ENCODE measurements at places on chromosomes 5 and 9.
A peak's percentile ranks its signal among the peaks of the same experiment; 100 is the strongest.

DNA sequence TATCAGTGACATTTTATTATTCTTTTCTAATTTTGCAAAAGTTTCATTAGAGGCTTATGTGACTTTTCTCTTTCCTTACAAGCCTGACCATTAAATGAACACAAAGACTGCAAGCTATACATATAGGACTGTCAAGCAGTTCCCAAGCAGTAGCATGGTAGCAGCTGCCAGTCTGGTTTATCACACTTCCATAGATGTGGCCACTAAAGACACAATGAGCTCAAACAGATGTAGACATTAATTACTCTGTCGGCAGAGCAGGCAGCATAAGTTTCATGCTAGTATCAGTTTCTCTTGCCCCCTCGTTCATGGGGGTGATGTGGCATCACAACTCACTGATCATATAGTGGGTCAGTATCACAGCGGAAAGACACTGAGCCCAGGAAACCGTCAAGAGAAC is 89.5 kb downstream of the CDH10 start:
- no peak for DNase-seq

- DNase-seq, result no peak
Measured at GRCh38 chr9:107068581-107068980, 205.6 kb downstream of the ZNF462 start.

DNA sequence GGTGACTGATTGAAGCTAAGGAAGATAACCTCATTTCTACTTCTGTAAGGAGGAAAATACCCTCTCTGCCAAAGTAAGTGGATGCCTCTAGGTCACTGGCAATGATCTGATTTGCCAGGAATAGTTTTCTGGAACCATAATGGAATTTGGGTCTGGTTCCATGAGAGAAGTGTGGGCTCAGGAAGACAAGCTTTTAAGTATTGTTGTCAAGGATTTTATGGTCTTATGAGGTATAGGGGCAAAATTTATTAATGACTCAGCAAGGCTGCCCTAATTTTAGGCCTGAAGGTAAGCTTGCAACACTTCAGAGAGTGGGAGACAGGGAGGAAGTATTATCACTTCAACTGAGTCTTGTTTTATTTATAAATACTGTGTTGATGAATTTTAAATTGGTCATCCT is 322.6 kb upstream of the ACTBL2 start:
- DNase-seq, result no peak

- DNase-seq, result no peak
Measured at GRCh38 chr5:42423285-42424165, at the start of gene GHR. GHR (plus strand) TSS chr5:42423439; CDS start chr5:42565875, 142,436 bp downstream.

DNA sequence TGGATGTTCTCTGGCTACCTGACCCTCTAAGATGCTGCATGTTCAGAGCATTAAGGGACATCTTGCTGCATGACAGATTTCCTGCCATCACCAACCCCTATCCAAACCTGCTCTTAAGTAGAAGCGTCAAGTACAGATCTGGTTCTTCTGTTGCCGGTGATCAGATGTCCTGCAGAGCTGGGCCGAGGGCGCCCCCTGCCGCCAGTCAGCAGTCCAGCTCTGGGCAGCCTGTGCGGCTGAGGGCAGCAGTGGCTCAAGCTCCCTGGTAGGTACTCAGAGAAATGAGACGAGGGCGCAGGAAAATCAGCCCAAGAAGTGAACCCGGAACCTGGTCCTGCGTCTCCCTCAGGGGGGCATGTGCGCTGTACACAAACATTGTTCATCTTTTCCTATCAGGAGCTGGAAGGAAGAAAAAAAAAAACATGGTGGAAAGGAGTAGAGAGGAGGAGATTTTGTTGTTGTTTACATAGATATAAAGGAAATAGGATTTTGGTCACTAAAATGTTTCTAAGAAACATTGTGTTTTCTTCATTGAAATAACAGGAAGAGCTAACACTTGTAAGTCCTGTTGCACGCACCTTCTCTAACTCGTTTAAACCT is 95.8 kb downstream of the CFAP90 start:
- DNase-seq, result no peak

DNA sequence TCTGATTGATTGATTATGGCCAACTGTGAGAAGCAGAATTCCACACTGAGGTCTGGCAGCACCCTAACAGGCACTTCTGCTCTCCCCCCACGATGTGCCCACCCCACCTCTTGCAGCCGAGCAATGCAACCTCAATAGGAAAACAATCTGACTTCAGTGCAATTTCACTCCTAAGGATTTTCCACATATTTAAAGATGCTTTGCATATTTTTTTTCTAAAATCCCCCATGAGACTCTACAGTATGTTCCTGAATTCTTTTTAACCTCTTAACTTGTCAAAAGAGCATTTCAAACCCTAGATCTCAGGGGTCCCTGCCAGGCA is 243.1 kb downstream of the AUH start:
- DNase-seq, result no peak

DNA sequence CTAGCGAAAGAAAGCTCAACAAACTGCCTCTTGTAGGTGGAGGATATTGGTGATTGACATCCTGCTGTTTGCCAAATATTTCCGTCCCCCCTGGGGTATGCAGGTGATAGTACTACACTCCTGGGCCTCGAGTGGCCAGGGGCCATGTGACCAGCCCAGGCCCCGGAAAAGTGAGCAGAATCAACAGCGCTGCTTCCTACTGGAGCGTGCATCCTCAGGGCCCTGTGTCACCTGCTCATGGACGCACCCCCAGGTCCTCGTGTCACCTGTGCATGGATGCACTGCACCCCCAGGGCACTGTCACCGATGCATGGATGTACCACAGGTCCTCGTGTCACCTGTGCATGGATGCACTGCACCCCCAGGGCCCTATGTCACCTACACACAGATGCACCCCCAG is 43.8 kb downstream of the ADAMTS16 start:
- no peak for DNase-seq

DNA sequence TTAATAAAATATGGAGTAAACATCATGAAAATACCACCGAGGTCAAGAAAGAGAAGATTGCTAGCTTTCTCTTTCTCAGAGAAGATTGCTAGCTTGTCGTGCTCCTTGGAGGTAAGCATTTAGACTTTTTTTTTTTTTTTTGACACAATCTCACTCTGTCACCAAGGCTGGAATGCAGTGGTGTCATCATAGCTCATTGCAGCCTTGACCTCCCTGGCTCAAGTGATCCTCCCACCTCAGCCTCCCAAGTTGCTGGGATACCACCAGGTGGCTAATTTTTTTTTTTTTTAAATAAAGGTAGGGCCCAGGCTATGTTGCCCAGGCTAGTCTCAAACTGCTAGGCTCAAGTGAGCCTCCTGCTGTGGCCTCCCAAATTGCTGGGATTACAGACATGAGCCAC is 26.3 kb upstream of the CPLANE1 start:
- no peak for DNase-seq

DNA sequence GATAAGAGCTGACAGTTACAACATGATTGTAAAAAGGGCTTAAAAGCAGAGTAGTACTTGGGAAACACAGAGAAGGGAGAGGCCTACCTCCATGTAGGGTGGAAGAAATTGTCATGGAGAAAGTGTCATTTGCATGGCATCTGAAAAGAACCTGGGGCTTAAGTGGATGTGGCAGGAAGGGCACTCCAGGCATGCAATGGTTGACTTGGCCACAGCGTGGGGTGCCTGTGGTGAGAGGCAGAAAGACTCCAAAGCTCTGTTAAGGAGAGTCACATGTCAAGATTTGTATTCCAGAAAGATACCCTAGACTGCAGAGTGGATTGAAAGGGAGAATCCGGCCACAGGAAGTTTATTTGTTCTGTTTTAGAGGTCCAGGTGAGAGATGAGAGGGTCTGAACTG is 2.4 kb downstream of the POLR3G start:
- DNase-seq, result no peak

DNA sequence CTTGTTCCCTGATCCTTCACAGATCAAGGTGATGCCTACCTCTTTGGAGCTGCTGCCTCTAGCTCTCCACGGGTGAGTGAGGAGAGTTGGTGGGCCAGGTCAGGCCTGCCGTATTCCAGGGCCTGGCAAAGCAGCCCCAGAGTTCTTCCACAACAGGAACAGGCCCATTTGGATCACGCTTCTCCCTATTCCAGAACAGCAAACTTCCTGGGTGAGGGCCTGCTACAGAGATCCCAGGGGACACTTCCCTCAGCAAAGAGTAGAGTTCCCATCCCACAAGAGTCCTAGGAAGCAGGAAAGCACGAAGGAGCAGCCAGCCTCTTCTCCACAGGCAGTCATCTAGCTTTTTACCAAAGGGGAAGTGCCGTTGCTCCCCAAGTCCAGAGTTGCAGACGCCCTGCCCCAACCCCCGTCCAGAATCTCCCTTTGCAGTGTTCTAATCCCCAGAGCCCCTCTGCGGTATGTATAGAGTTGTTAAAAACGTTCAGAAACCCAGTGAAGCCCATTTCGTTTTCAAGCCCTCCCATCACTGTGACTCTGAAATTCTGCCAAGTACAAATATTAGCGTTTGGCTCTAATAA is 9.3 kb upstream of the DNAJB5 start:
- DNase-seq, result no peak

DNA sequence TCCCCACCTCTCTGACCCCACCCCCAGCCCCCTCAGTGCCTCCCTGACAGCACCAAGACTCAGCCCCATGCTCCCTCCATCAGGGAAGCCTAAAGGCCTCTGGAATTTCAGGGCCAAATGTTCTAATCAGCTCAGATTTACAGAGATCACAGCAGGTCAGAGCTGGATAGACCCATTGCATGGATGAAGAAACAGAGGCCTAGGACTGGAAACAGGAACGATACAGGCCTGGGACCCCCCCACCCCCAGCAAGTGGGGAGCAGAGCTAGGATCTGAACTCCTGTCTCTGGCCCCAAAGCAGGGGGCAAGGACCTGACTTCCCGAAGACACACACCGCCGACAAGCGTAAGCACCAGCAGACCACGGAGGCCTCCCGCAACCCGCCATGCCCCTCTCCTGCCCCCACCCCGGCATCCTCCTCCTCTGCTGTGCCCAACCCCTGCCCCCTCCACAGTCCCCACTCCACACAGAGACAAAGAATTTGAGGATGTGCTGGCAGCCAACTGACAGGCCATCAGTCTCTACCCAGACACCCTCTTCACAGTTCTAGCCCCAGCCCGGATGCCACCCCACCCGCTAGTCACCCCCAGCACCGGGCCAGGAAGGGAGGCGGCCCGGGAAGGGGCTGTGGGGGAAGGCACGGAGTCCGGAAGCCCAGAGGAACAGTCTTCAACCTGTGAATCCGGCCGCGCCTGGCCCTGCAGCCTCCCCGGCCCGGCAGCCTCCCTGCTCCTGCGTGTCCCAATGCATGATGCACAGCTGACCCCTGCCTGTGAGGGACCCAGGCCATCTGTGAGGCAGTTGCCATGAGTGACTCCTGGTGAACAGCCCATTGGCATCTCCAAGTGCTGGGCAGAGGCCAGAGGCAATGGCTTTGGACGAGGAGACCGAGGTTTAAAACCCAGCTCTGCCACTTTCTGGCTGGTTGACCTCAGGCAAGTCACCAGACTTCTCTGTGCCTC is 31.3 kb downstream of the NDUFA8 start:
- DNase-seq, result no peak

GRCh38 chr5:137269274-137269673 is 229.9 kb downstream of the SPOCK1 start:
- DNase-seq, result no peak

DNA sequence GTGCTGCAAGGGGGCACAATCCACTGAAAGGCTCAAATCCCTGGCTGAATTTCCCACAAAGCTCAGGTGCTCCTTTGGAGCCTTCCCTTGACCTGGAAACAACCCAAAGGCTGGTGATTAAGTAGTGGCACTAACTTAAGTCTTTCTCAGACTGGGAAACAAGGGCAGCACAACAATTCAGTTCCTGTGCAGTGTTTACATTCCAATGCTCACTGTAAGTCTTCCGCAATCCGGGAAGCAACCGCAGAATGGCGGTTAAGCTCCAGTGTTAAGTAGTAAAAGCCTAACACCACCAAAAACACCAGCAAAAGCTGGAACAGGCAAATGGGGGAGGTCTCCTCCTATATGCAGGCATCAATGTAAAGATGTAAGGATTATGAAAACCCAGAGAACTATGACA is 117.2 kb downstream of the TRPM3 start:
- DNase-seq, result no peak

- DNase-seq, result peak; percentile 18
Measured at GRCh38 chr9:83596899-83597504, 25.9 kb upstream of the IDNK start.

- no peak for DNase-seq
Measured at GRCh38 chr5:112787896-112788295, 50.2 kb downstream of the APC start.

DNA sequence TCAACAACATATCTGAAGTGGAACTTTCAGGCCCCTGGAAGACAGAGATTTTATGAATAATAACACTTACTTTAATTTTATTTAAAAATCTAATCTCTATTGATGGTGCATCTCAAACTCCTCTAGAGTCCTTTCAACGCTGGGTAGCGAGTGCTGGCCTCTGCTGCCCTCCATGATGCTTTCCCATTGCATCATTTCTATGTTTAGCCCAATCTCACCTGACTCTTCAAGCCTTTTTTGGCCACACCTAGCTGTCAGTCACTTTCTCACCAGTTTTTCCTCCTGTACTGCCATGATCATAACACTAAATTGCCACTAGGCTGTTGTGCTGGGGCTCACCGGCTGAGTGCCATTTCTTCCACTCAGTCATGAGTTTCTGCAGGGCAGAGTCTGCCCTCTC is 396.1 kb upstream of the DAP start:
- no peak for DNase-seq

DNA sequence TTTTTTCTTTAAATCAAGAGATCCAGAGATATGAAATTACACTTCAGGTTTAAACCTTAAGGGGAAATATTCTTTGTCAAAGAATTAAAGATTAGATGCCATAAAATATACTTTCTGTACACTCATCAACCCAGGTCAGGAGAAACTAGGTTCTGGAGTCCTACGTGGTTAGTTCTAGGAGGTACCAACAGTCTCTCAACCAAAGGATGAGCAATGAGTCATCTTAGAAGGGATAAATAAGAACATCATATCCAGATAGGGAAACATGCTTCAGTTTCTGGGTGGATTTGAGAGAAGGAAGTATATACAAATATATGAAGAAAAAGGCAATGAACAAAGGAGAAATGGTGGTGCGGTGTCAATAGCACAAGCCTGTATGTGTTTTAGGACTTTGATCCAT is 98.2 kb downstream of the CSNK1G3 start:
- DNase-seq, result no peak

- no peak for DNase-seq
Measured at GRCh38 chr5:165139721-165140120, 1634.3 kb downstream of the MAT2B start.

DNA sequence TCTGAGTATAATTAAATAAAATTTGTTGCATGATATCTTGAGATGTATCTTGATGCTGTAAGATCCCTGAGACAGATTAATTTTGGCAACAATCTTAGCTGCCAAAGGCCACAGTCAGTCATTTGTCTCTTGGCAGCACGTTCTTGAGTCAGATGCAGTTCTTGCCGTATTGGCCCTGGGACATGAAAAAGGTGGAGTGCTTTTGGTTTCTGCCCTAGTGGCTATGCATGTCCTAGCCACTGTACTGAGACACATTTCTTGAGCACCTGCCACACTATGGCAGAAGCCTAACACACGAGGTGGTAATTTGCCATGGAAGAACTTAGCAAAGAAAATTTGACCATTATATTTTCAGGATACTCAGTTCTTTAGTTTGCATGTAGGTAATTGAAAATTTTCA is 45.0 kb upstream of the PHF2 start:
- no peak for DNase-seq

GRCh38 chr5:110477911-110478310 is 248.6 kb downstream of the TMEM232 start:
- no peak for DNase-seq

All from activated CD8-positive, alpha-beta memory T cell treated with anti-CD3 and anti-CD28 coated beads for 1 hour (primary cell).